NCI-H187 treated with DMSO at 0.1 percent for 48 hours (cell line): ENCODE measurements at places on chromosomes 5 and 9.
A peak's percentile ranks its signal among the peaks of the same experiment; 100 is the strongest.

GRCh38 chr9:11142965-11143738, 530.4 kb upstream of the PTPRD start:
- DNase-seq, result no peak

DNA sequence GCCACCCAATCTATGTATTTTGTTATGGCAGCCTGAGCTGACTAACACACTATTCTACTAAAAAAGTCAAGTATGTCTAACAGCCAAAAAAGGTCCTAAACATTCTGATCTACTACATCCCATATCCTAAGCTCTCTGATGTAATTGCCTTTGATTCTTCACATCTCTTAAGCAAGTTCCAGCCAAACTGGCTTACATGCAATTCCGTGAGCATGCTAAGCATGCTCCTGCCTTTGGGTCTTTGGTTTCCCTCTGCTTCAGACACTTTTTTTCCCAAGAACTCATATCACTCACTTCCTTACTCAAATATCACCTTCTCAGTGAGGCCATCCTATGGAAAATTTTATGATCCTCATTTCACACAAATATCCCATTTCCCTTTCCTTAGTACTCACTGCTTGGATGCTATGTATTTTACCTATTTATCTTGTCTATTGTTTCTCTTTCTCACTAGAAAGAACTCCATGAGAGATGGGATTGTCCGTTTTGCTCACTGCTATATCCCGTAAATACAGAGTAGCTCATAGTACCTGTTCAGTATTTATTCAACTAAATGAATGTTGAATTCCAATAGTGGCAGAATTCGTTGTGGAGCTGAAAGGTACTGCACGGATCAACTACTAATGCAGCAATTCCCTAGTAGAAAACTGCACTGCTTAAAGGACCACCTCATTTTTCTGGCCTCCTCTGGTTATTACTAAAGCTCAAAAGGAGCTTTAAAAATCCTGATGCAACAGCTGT, 2.3 kb upstream of the SLC12A2 start:
- no peak for DNase-seq

- DNase-seq, result no peak
Observed at GRCh38 chr9:87795178-87795577, 69.3 kb downstream of the CTSL start.

GRCh38 chr5:112960863-112961504, 15.6 kb upstream of the DCP2 start:
- no peak for DNase-seq

- no peak for DNase-seq
Observed at GRCh38 chr9:99635032-99635431, 186.7 kb upstream of the NR4A3 start.

DNA sequence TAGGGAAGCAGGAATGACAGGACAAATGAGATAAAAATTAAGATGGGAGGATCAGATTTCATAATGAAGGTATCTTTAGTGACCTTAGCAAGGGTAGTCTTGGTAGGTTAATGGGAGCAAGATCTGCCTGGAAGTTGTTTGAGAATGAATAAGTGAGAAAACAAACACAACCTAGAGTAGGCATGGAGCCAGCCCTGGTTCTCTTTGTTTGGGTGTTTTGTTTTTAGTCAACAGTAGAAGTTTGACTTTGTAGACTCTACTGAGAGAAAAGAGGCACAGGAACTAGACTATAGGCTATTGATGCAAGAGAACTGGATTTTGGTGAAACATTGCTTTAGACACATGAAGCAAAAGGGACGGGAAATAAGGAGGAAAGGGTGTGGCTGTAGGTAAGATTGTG, 40.3 kb downstream of the KCNN2 start:
- no peak for DNase-seq

DNA sequence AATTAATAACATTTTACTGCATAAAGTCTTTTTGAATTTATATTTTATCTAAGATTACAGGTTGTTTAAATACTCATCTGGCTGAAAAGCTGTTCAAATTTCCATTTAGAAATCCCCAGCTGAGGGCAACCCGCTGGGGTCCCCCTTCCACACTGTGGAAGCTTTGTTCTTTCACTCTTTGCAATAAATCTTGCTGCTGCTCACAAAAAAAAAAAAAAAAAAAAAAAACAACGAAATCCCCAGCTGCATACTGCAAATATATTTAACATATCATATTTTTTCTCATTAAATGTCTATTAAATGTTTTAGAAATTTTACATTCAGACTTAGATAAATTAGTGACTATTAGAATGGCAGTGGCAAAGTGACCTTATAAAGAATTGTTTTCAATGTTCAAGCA, 172.2 kb downstream of the NFIB start:
- no peak for DNase-seq

- DNase-seq, result no peak
Observed at GRCh38 chr9:1839909-1840308, 175.2 kb upstream of the SMARCA2 start.

GRCh38 chr5:32908641-32909040, 197.5 kb downstream of the NPR3 start:
- DNase-seq, result no peak

DNA sequence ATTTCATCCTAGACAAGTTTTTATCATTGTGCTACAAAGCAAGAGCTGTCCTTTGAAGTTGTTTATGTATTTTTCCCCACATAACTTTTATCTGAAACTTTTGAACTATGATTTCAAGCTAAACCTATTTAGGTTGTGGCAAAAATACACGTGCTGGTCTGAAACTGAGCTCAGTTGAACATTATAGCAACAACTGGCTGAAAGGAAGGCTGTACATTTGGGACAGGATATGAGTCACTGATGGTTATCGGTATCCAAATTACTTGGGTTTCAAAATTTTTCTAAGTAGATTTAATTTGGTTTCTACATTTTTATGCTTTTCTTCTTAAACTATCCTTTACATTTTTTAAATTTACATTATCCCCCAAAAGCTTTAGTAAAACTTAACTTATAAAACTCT, 627.3 kb upstream of the NUDT12 start:
- DNase-seq, result no peak

DNA sequence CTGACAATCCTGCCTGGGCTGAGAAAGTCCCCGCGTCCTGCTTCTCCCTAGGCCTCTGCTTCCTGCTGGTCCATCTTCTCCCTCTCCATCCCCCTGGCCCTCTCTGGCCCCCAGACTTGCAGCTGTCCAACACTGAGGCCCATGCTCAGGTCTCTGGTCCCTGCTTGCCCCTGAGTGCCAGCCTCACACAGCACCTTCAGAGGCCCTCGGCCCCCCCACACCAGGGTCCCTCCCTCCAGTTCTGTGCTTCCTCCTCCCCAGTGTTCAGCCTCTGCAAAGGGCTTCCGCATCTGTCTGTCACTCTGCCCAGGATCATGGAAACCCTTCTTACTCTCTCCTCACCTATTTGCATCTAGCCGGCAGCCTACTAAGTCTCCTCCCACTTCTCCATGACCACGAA, 62.4 kb upstream of the CTSL start:
- no peak for DNase-seq

GRCh38 chr9:69036309-69036708, 757 bp downstream of the FXN start:
- no peak for DNase-seq

DNA sequence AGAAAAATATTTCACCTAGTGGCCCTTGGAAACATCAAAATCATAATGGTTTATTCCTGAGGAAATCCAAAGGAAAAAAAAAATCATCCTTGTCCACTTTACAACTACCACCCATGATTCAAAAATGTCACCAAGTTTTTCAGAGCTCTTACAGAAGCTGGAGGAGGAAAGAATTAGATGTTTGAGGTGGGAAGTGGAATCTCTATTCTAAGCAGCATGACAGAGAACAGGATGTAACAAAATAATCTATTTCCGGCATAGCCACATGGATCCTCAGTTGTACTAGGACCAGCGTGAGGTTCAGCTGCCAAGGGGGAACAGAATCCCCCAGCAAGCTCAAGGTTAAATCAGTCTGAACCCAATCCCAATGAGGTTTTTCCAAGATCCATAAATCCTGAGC, 40.2 kb downstream of the FBXW11 start:
- DNase-seq, result no peak

DNA sequence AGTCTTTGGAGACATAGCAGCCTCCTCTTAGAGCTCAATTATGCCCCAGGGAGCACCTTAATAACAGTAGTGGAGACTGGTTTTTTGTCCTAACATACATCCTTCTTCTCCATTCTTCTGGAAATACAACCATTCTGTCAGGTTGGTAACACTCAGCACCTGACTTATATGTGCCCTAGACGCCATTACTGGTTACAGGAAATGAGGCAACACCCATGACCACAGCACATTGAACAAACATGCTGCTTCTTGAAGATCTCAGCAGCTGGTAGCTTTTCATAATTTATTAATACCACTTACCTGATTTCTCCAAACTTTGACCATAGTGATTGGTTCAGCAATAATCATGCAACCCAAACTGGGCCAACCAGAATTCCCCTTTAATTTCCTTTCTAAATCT, 25.1 kb upstream of the TRPM3 start:
- DNase-seq, result no peak

DNA sequence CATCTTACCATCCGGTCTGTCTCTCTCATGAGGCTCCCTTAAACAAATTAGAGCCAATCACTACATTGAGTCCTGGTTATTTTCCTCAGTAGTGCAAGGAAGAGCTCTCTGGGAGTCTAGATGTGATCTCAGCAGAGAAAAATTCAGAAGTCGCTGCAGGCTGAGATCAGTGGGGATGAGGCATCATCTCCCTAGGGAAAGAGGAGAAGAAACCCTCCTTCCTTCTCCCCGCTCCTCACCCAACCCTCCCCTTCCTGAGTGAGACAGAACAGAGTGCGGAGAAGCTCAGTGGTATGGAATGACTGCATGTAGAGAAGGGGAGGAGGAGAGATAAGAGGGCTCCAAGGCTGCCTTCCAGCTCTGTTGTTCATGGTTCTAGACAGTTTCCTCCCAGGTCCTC, 80.5 kb downstream of the PAPPA start:
- no peak for DNase-seq

- DNase-seq, result no peak
Observed at GRCh38 chr5:52997424-52997823, 8.3 kb downstream of the ITGA2 start.

DNA sequence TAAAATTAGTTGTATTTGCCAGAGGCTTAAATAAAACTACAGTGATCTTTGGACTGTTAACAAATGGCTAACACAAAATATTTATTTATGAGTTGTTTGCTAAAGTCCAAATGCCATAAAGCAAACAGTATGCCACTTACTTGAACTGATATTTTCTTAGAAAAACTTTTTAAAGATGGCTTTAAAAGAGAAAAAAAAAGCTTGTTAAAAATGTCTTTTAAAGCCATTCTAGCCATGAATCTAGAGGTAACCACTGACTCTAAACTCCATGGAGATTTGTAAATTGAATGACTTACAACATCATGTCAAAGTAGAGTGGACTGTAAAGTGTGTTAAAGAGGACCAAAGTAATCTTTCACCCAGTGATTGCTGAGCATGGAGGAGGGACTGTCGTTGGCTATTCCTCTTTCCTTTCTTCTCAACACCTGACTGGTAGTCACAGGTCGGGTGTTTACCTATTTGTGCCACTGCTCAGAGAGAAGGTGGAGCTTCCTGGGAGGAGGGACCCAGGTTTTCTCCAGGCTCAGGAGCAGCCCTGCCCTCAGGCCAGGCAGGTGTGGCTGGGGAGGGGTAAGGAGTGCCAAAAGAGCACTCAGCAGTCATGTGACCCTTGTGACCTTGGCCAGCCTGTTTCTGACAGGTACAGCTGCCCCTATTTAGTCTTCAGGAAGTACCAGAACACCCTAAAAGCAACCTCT, 69.1 kb upstream of the TJP2 start:
- peak; percentile 60 for DNase-seq

DNA sequence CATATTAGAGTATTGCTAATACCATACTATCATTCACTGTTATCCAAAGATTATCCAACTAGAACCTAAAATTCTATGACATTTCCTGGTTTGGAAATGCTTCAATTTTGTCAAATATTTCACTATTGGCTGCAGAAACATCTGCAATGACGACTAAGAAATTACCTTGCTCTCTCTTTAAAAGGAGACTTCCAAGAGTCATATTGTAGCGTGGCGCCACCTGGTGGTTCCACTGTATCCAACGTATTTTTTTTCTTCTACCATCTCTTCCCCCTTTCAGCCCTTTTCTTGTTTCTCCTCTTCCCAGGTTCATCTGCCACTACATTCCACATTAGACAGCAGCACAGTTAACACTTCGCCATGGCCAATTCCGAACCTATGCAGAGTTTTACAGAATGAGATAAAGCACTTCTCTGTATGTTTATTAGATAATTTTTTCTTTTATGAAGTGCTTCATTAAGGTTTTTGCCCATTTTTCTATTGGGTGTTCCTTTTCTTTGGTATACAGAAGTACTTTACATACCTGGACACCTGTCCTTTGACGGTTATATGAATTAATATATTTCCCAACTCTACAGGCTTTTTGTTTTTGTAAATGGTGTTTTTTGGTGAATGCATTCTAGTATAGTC, 153.5 kb downstream of the CDC42SE2 start:
- peak; percentile 21 for DNase-seq

GRCh38 chr9:137431416-137431931, 8.3 kb downstream of the NOXA1 start:
- no peak for DNase-seq
